ENCODE measurements at places on chromosomes 12 and 14.

GRCh38 chr12:52792185-52793029, 3.5 kb downstream of the KRT3 start:
- no peak for DNase-seq

DNA sequence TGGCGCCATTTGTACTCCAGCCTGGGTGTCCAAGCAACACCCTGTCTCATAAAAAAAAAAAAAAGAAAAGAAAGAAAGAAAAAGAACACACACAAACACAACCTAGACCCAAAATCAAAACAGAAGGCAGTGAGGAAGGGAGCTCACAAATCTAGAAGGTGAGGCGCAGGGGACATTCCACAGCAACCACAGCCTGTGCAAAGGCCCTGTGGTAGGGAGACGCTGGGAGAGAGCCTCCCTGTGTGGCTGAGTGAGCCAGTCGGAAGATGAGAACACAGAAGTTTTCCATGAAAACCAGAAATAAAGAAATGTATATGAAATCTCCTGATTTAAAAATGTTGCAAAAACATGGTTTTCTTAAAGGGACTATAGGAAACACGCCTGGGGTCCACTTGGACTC, 44.6 kb downstream of the SCARB1 start:
- DNase-seq = no peak

DNA sequence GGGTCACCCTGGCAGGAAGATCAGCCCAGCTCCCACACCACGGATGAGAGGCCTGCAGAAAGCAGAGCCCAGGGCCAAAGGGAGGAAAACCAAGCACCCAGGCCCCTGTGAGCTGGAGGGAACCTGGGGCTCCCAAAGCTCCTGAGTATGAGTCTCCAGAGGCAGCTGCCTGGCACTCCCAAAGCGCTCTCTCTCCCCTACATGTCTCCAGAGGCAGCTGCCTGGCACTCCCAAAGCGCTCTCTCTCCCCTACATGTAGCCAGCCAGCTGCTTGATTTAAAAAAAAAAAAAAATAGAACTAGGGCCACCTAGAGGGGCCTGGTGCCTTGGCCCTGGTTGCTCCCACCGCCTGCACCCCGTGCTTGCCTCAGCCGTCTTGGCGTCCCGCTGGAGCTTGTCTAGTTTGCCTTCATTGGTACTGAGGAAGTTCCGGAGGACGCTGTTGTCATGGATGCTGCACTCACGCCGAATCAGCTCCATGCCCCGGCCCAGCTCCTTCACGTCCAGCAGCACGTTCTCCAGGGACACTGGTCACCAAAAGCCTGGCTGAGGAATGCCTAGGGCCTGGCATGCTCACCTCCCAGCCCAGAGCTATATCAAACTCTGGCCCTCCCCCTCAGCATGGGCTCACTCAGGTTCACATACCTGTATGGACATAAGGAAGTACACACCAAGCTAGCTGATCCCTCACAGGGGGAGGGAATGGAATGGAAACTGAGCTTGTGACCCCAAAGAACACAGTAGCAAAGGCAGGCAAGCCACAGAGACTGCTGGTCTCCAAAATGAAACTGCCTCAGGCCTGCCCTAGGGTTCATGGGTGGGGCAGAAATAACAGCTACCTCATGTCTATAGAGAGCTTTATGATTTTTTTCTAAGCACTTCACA, 24.7 kb downstream of the PRPF40B start:
- DNase-seq = no peak

GRCh38 chr14:22837114-22837749, 847 bp downstream of the MMP14 start:
- DNase-seq = no peak

GRCh38 chr12:11510671-11511070, 115.3 kb upstream of the PRB2 start:
- DNase-seq = no peak

GRCh38 chr12:40263616-40264409, 39.0 kb downstream of the LRRK2 start:
- no peak for DNase-seq

GRCh38 chr14:49769171-49769570, 1.2 kb downstream of the KLHDC2 start:
- DNase-seq = no peak

- no peak for DNase-seq
Measured at GRCh38 chr14:24430682-24431568, 1.2 kb downstream of the KHNYN start.

GRCh38 chr12:48965298-48965838, 6.2 kb downstream of the WNT10B start:
- no peak for DNase-seq

- DNase-seq = no peak
Measured at GRCh38 chr12:66746489-66747201, 67.8 kb upstream of the GRIP1 start.

GRCh38 chr12:45559537-45559936, 170.0 kb upstream of the ARID2 start:
- no peak for DNase-seq

- no peak for DNase-seq
Measured at GRCh38 chr12:57604454-57604991, at the start of gene DTX3. Gene DTX3 (plus strand): TSS chr12:57604824. CDS start chr12:57606518, 1,694 bp downstream.

- DNase-seq = no peak
Measured at GRCh38 chr14:66072190-66073084, 413.7 kb upstream of the CCDC196 start.

DNA sequence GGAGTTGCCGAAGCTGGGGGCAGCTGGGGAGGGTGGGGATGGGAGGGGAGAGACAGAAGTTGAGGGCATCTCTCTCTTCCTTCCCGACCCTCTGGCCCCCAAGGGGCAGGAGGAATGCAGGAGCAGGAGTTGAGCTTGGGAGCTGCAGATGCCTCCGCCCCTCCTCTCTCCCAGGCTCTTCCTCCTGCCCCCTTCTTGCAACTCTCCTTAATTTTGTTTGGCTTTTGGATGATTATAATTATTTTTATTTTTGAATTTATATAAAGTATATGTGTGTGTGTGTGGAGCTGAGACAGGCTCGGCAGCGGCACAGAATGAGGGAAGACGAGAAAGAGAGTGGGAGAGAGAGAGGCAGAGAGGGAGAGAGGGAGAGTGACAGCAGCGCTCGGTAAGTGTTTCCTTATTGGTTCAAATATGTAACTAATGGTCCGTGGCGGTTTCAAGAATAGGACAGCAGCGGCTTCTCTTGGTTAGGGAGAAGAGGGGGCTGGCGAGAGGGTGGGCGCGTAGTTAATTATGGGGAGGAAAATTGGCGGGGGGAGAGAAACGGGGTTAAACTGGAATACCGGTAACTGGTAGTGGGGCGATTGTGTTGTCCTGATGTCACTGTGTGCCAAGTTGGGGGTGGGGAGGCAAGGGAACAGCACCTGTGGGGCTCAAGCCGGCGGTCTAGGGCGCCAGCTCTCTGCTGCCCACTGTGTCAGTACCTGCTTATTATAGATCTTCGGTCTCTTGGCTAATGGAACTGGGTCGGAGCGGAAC, 8.4 kb downstream of the HOXC8 start:
- DNase-seq = no peak

DNA sequence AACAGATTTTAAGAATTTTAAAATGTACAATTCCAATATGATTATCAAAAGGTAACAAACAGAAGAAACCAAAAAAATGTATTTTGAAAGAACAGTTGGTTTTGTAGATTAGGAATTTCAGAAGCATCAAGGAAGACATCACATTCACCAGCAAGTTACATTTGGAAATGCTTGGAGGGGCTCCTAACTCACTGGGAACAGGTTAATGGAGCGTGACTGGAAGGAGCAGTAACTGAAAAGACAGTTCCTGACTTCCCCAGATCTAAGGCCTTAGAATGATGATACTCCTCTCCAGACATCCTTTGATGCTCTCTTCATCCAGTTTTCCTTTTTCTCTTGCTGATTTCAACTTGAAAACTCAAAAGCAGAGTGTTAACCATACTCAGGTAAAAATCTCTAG, 220.0 kb upstream of the EGLN3 start:
- no peak for DNase-seq

DNA sequence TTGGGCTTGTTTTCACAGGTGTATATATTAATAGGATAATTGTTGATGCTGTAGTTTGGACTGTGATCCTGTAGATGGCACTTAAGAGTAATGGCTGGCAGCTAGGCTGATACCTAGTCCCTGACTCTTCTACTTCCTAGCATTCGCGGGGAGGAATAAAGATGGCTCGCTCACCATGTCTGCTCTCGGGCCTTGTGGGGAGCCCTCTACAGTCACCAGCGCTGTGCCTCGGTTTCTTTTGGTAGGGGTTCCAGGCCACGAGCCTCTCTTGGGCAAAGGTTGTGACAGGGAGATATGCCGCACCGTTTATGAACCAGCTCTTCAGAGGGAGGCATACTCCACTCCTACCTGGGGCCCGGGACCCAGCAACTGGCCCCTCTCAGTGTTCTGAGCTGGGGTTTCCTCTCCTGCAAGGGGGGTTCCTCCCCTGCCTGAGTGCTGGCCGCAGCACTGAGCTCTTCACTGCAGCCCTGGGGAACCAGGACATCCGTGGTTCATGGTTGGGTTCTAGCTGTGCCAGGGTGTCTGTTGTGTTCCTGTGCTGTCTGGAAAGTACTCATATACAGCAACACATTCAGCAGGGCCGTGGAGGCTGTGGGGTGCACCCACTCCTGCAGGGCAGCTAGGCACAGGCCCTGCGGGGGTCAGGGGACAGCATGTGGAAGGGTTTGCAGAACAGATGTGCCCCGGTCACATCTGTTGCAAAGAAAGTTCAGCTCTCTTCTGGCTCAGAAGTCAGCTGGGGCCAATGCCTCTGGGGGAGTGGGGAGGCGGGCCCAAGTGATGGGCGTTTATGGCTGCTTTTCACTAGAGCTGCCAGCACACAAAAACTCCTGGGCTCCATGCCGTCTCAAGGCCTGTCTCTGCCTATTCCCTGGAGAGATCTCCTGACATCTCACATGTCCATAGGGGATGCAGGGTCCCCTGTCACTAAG, 147.9 kb downstream of the PPFIA2 start:
- no peak for DNase-seq

DNA sequence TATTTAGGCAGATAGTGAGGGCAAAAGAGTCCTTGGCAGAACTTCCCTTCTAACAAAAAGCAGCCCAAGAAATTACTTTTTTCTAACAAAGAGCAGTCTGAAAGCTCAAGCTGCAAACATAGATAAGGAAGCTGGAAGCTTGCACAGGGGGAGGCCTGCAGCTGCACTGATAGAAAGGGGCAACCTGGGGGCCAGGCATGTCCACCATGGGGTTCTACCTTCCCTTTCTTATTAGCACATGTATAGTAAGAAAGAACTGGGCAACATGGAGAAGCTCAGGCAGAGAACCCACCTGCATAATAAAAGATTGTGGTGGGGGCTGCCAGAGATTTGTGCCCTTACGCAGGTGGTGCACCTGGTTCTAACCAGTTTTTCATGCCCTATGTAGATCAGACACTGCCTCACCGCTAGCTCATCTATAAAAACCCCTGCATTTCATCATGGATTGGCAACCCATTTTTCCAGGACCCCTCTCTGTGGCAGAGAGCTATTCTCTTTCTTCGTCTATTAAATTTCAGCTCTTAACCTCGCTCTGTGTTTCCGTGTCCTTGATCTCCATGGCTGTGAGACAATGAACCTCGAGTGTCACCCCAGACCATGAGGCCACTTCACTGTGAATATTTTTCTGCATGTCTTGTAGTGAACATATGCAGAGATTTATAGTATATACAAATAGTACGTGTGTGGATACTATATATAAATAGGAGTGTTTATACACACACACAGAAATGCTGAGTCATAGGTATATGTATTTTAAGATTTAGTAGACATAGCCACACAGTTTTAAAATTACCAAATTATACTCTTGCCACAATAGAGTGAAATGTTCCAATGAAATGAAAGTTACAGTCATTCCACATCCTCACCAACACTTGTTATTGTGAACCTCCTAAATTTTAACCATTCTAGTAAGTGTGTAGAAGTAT, 53.0 kb downstream of the PEX5 start:
- DNase-seq = no peak

DNA sequence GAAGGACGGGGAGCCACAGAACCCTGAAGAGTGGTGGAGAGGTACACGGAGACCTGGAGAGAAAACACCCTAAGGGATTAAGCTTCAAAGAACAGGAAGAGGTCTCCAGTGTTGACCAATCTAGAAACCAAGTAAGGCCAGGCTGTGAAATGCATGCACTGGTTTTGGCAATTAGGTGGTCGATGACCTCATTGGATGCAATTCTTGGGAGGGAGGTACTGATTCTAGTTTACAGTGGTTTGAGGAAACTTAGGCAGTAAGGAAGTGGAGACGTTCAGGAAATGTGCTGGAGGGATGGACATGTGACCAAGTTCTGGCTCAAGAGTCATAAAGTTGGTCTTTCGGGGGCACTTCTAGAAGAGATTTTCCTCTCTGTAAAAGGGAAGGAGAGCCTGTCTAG, 91.3 kb upstream of the CEP83 start:
- no peak for DNase-seq

GRCh38 chr12:66740732-66741131, 61.9 kb upstream of the GRIP1 start:
- DNase-seq = no peak

GRCh38 chr14:105168093-105168420, 519 bp downstream of the JAG2 start:
- no peak for DNase-seq

GRCh38 chr12:6375269-6376078, at the start of gene SCNN1A:
Gene SCNN1A (minus strand): TSS chr12:6375563. CDS start chr12:6374783, 780 bp downstream.
- no peak for DNase-seq

DNA sequence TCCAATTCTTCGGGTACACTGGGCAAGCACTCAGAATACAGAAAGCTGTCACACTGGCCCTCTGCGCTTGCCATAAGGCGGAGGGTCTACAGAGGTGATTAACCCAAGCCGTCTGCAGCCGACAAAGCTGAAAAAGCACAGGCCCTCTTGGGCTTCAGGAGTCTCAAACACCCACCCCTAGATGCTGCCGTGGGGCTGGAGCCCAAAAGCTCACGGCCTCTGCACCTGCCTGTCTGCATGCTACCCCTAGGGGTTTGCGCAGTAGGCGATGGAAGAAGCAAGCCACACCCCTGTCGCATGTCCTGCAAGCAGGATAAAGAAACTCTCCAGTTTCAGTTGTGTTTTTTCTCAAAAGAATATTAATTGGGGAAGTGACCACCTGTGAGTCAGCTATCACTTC, 118.8 kb upstream of the PLEKHA5 start:
- DNase-seq = no peak

DNA sequence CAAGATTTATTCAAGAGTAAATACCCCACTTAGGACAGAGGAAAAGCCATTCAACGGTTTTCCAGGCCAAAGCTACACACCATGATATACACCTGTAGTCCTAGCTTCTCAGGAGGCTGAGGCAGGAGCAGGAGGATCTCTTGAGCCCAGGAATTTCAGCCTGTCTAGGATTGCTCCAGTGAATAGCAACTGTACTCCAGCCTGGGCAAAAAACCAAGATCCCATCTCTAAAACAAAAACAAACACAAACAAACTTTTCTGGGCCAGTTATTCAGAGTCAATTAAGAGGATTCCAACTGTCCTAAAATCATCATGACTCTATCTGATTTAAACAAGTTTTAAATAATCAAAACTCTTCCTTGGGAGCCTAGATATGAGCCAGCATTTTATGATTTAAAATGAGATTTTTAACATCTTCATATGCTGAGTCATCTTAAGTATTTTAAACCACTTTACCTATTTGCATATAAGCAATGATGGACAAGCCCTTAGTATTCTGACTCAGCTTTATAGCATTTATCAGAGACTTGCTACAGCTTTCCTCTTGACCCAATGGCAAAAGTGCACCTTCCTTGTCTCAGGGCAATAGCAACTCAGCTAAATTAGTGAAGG, 77.1 kb downstream of the KCNMB4 start:
- DNase-seq = no peak
